ENCODE measurements at places on chromosomes 1 and 21.

DNA sequence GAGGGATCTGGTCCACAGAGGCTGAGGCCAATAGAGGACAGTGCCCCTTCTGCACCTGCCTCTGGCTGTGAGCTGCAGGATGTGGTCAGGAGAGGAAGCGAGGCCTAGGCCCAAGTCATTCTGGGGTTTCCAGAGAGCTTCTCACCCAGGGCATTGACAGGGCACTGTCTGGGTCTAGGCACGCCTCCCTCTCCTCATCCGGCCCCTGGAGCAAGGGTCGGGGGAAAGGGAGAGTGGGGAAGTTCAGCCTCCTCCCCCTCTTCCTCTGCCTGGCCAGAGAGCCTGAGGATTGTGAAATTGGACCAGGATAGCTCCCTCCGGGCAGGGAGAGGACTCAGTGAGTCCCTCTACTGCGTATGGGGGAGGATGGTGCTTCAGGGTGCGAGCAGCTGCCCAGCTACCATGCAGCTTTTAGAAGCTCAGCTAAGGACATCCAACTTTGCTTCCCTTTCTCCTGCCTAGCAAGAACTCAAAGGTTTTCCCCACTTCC is 6.3 kb upstream of the INAVA start:
- DNase-seq: peak; percentile 38

GRCh38 chr1:167678422-167678821 is 43.4 kb upstream of the MPZL1 start:
- DNase-seq: no peak

- no peak for DNase-seq
Measured at GRCh38 chr1:220019071-220019470, 27.2 kb downstream of the EPRS1 start.

- DNase-seq: no peak
Measured at GRCh38 chr1:161940866-161941591, 82.6 kb downstream of the OLFML2B start.

GRCh38 chr1:180815188-180815587 is 97.5 kb upstream of the KIAA1614 start:
- no peak for DNase-seq

GRCh38 chr1:174584071-174584470 is 136.3 kb downstream of the GPR52 start:
- no peak for DNase-seq

- no peak for DNase-seq
Measured at GRCh38 chr1:12380326-12381249, 150.8 kb downstream of the VPS13D start.

- DNase-seq: no peak
Measured at GRCh38 chr21:46054031-46054430, 43.9 kb upstream of the COL6A2 start.

GRCh38 chr1:82706741-82707140 is 906.0 kb downstream of the ADGRL2 start:
- DNase-seq: no peak

- no peak for DNase-seq
Measured at GRCh38 chr1:115377411-115377810, 39.4 kb upstream of the NGF start.

DNA sequence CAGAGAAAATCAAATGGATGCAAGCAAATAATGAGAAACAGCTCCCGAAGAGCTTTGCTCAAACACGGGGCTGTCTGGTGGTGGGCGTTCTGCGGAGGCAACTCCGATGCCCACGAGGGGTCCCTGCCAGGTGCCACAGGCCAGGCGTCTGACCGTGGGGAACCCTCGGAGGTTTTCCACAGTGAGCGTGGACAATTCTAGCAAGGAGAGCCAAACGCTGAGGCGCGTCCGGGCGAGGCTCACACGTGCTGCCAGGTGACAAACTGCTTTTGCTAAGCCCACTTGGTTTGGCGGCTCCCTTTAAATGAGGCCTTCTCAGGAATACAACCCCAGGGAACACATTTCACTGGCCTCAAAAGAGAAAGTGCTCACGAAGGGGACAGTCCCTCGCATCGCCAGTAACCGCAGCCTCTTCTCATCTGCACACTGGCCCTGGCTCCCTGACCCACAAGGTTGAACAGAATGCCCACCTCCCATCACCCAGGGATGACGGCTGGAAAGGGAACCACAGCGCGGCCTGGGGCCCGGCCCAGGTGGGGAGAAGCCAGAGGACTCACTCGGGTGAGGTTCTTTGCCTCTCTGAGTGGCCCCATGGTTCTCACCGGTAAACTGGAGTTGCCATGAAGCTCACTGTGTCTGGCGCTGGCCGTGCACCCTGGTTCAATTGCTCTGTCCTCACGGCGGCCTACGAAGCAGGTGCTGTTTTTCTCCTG is 97.4 kb downstream of the PRDM16 start:
- DNase-seq: no peak

- DNase-seq: no peak
Measured at GRCh38 chr1:42723511-42723910, 16.5 kb downstream of the CLDN19 start.

Measured in stimulated activated CD4-positive, alpha-beta T cell treated with anti-CD3 and anti-CD28 coated beads, TNF-alpha, amount 100 ng/mL, for 1 hour (primary cell).